ENCODE measurements at places on chromosomes 1 and 21.

DNA sequence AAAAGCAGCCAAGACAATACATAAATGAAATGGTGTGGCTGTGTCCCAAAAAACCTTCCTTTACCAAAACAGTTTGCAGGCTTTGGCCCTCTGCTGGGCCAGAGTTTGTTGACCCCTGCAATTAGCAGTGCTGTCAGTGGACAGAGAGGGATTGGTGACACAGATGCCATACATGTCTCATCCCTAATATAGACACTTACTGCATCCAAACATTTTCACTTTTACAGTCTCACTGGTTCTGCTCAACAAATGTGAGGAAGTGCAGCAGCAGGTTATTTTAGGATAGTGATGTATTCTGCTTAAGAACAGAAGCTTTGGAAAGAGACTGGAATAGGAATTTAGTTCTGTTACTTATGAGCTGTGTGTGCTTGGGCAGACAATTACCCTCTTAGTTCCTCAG lies 462.8 kb upstream of the LRRC7 start:
- no peak for DNase-seq

DNA sequence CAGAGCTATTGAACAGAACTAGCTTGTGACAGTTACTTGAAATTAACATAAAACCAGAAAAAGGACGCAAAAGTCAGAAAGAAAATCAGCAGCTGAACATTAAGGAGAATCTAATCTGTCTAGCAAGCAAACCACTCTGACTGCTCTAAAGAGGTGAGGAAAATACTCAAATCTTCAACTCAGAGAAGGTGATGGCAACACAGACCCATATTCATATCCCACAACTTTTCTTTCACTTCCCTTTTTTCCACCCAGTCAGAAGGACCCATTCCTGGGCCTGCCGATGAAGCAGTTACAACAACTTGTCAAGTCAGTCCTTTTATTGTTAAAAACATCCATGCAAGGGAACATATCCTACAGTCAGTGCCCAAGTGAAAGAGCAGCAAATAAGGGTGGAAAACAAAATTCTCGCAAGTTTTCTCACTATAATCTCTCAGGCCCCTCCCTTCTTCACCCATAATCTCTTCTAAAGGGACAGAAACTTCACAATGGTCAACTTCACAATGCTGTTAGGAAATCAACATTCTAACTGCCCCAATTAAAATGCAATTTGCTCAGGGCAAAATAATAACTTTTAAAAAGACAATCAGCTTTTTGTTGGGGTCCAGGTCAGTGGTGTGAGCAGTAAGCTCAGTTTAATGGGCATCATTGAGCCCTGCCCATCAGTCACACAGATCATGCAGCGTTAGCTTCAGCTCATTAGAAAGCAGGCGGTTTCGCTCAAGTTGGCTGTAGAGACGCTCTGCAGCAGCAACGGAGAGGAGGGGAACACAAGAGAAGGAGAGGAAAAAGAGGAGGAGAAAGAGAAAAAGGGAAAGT lies 3.6 kb upstream of the NUP210L start:
- DNase-seq = no peak

GRCh38 chr1:36397083-36397377 lies 678 bp downstream of the LSM10 start:
- no peak for DNase-seq

- no peak for DNase-seq
Observed at GRCh38 chr1:38121231-38121680, 74.7 kb upstream of the POU3F1 start.

DNA sequence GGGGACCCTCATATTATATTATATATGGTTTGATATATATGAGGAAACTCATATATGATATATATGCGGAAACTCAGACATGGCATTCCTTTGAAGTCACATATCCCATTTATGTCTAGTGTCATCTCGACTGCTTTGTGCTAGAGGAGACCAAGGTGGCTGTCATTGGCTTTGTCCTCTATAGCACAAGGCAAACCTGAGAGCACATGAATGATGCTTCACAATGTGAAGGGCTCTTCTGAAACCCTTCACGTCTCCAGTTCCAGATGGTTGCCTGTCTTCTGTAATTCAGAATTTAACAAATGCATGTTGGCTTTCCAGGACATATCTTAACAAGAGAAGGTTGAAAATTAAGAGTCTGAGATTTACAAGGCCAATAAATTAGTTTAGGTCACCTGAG lies 303.6 kb downstream of the BARHL2 start:
- no peak for DNase-seq

DNA sequence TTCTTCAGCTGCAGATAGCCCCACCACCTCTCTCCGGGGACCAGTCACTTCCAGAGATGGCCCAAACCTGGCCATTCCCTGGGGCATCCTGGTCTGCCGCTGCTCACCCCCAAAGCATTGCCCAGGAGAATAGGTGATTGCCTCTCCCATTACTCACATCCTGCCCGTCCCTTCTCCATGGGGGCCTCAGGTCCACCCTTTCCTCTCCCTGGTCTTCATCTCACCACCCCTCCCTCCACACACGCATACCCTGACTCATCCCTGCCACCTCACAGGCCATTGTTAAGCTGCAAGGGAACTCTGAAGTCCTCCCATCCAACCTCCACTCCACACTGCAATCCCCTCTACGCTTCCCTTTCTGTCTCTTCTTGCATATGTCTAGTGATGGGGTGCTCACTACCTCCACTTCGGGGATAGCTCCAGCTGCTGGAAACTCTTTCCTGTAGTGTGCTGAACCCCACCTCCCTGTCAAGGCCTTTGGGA lies at the start of gene PLEKHG5:
Gene PLEKHG5, minus strand, starts transcription at position 188 of the 483 bp plus-strand sequence. CDS start 14,096 bp downstream, outside the sequence.
- no peak for DNase-seq

- DNase-seq = no peak
Observed at GRCh38 chr1:214557952-214558735, 6.7 kb upstream of the PTPN14 start.

DNA sequence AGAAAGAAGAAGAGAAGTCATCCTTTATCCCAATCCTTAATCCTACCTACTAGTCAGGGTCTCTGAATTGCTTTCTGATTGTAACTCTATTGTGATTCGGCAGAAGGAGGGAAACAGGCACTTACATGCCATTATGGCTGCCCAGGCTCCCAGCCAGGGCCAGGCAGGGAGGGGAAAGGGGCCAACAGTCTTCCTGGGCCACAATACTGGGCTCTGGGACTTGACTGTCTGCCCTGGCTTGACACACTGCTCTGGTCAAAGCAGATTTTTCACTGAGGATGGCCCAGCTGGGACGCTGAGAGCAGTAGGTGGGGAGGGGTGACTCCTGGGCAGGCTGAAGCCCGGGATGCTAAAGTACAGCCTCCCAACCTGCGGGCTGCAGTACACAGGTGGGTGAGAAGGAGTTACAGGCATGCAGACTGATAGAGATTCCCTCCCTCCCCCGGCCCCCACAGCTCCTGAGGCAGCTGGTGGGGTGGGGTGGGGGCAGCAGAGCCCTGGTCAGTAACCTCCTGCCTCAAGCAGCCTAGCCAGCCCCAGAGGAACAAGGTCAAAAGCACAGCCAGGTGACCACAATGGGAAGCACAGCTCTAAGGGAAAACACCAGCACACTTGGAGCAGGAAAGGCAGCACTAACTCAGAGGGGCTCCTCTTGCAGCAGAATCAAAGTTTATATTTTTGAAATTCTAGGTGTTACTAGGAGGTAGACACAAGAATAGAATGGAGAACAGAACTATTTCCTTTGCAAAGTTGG lies 25.3 kb downstream of the KCND3 start:
- no peak for DNase-seq

DNA sequence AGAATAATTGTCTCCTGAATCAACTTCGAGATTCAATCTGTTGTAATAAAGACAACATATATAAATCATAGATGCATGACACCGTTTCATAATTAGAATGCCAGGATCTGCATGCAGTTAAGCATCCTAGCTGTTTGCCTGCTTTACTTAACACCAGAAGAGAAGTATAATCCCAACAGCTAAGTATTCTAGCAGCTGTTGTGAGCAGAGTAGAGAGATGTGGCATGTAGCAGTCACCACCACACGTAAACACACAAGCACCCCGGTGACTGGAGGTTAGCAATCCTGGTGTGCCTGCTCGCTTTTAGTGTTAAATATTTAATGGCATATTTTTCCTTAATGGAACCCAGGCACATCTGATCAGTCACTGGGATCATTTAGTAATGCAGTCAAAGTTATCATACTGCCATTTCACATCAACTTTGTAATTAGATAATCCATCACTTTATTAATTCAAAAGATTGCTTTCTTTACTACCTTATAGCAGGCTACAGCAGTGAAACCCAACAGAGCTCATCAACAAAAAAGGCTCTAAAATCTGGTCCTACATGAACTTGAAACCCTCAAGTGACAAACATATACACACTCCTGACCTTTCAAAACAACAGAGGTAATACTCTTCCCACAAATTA lies 187.9 kb downstream of the SMYD3 start:
- no peak for DNase-seq

DNA sequence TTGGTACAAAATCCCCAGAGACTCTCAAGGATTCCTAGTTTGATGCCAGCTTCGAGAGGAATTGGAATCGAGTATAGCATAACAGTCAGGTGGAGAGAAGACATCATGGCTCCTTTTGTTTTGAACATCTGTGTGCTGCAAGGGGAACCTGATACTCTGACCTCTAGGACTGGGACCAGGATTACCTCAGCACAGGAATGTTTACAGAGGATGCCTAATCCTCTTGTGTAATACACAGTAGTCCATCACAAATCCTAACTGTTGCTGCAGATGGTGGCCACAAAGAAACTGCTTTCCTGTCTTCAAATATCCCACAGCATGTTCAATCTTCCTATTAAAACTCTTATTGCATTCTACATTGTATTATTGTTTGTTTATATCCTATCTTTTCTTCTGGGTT lies 111.8 kb upstream of the PRMT6 start:
- DNase-seq = peak; percentile 33

- no peak for DNase-seq
Observed at GRCh38 chr1:17287130-17287776, 20.7 kb upstream of the PADI4 start.

DNA sequence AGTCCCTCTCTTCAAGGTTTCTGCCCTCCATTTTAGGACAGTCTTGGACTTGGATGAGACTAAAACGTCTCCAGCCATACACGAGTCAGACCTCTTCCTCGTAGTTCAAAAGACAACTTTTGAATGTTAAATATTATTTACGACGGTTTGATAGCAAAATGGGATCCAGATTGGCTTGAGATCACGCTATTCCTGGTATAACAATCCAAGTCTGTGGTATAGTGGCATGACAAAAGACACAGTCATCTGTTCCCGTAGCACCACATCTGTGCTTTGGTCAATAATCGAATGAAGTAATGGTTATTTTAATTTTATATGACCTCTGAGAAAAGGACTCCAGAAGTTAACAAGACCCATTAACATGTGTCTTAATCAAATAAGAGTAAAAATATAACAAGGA lies 7.0 kb downstream of the PCP4 start:
- no peak for DNase-seq

GRCh38 chr1:95301091-95301490 lies 67.1 kb downstream of the RWDD3 start:
- DNase-seq = no peak

GRCh38 chr1:32051706-32052105 lies 21.0 kb upstream of the TMEM39B start:
- DNase-seq = no peak

GRCh38 chr1:62229468-62229867 lies 34.8 kb downstream of the L1TD1 start:
- DNase-seq = no peak

DNA sequence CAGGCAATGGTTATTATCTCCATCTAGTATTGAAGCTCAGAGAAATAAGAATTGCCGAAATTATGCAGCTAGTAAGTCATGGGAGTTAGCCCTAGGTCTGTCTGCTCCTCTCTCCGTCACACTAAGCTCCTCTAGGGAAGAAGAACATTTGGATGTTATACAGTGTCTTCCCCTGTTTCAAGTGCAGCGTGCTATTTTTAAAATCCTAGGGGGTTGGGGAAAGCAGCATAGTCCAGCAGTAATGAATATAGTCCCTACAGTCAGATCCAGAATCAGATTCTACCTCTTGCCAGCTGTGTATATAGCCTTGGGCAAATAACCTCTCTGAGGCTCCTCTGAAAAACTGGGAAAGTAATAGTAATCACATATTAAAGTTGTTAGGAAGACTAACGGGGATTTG lies 44.5 kb upstream of the OSBPL9 start:
- no peak for DNase-seq

GRCh38 chr1:9292361-9293240 lies at the start of gene SPSB1:
Gene SPSB1 (plus strand): TSS chr1:9292894. CDS start chr1:9355892, 62,998 bp downstream.
- peak; percentile 80 for DNase-seq

GRCh38 chr1:159132271-159132881 lies 39.0 kb upstream of the CADM3 start:
- peak; percentile 77 for DNase-seq

DNA sequence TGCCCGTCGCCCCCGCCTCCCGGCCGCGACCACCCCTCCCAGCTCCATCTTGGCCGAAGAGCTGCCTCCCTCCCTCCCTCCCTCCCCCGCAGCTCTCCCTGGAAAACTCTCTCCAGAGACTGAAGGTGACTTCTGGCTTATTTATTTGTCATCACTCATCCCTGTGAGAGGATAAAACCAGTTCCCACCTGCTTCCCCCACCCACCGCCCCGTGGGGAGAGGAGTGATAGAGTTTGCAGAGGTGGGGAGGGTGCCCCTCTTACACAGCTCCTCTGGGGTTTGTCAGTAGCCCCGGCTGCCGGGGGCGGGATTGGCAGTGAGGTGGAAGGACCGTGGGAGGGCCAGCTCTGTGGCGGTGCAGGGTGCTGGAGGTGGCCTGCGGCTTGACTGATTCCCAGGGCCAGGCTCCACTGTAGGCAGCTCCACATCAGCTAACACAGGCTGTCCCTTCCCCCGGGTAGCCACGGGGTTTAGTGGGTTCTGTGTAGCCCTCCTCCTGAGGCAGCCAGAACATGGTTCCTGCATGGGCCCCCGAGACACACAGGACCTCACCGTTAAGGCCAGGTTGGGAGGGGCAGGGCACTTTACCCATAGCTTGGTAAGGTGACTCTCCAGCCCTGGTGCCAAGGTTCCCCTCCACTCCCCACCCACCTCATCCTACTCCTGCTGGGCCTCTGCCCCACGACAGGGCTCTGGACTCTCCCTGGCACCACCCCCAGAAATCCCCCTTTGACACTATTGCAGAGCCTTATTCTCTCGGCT lies 62.2 kb downstream of the ELK4 start:
- no peak for DNase-seq
